ENCODE measurements at places on chromosomes 4 and X. TPM values are rescaled to one million over a fixed set of nuclear protein-coding genes. Genes with fewer than 3 reads are reported as not detected.

DNA sequence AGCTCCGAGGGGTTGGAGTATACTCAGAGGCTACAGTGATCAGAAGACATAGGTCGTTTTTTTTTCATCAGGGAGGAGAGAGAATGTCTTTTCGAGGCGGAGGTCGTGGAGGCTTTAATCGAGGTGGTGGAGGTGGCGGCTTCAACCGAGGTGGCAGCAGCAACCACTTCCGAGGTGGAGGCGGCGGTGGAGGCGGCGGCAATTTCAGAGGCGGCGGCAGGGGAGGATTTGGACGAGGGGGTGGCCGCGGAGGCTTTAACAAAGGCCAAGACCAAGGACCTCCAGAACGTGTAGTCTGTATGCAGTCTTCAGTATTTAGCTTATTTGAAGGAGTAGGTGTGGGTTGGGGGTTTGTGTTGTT is 500 bp downstream of the GAR1 start:
- no peak for DNase-seq

GRCh38 chr4:853416-853781 is 27.5 kb upstream of the CPLX1 start:
- no peak for DNase-seq

DNA sequence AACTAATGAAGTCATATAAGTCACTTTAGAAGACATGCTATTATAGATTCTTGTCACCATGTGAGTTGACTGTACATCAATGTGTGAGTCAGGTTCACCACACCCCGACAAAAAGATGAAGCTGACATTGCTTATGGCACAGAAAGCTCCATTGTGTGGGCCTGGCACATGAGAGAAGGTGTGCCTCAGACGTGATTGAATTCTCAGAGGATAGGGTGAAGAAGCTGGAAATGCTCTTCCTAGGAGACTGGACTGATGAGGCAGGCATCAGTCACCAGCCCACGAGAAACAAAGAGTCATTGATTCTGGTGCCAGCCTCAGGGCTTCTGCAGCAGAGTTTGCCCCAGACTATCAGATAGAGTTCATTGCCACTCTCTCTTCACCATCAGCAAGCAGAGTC is 35.9 kb upstream of the LRAT start:
- no peak for DNase-seq

GRCh38 chrX:114532111-114532805 is 51.6 kb upstream of the HTR2C start:
- DNase-seq: no peak

DNA sequence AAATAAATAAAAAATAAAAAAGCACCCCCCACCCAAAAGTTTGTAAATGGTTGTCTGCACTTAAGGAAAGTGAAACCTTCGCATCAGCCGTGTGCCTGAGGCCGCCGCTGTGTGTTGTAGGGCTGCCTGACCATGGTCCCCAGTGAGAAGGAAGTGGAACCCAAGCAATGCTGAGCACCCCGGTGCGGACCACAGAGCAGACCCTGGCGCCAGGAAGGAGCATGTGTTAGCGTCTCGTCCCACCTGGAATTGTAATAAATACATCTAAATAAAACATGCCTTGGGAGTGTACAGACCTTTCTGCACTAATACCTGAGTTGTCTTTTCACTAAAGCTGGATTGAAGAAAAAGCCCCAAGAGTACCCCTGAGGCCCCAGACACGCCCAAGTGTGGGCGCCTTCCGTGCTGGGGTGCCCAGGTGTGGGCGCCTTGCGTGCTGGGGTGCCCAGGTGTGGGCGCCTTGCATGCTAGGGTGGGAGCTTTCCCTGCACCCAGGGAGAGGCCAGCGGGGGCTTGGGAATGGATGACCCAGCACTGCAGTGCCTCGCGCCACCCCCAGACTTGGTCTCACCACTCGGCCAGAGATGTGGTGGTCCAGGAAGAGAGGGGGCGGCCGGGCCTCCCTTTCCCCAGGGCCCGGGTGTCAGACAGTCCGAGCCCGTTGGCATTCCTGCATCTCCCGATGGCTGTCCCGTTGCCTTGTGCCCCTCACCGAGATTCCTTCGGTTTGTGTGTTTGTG is 33.7 kb downstream of the HTT-AS start:
- DNase-seq: no peak

DNA sequence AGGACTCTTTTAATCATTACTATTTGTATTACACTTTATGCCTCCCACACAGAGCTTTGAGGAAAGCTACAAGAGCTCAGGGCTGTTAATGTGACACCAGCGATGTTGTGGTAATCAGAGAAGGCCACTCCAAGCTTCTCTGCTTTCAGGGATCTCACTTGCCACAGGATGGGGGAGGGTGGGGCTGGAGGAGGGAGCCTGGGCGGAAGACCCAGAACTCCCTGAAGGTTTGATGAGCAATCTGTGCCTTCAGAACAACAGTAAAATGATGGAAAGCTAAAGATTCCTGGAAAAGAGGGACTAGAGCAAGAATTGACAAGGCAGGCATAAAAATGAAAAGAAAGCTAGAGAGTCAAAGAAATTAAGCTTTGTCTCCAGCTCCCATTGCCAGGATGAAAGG is 75.6 kb downstream of the MAML3 start:
- peak; percentile 86 for DNase-seq

GRCh38 chr4:22029803-22030202 is 81.2 kb upstream of the KCNIP4 start:
- no peak for DNase-seq

GRCh38 chr4:27414887-27415731 is 554.5 kb downstream of the STIM2 start:
- no peak for DNase-seq

DNA sequence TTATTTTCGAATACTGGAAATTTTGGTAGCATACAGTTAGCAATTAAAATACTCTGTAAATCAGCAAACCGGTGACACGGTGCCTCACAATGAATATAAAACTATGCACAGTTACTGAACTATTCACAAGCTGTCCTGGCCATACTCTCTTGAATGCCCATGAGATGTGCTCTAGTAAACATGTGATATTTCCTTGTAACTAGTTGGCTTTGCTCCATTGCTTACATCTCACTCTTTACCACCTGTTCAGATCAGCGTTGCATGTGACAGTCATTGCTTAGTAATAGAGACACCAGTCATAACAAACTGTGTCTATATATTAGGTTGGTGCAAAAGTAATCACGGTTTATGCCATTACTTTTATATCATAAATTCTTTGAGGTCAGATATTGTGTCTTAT is 897.9 kb upstream of the FTHL17 start:
- DNase-seq: no peak

- no peak for DNase-seq
These were observed 42.2 kb downstream of the SMIM10L2A start for GRCh38 chrX:135463937-135464336.

GRCh38 chr4:88106205-88106604 is 52.2 kb downstream of the ABCG2 start:
- DNase-seq: no peak

DNA sequence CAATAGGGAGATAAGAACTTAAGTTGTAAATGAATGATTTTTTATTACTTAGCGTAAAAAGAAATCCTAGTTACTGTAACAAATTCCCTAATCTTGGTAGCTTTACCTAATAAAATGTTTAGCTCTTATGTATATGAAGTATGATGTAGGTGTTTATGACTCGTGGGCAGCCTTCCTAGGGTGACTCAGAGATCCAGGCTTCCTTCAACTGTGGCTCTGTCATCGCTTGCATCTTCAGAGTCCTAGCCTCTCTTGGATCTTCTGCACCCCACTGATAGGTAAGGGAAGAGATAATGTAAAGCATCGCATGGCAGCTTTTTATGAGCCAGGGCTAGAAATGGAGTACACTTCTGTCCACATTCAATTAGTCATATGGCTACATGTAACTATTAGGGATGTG is 165.6 kb upstream of the GLRA2 start:
- no peak for DNase-seq

DNA sequence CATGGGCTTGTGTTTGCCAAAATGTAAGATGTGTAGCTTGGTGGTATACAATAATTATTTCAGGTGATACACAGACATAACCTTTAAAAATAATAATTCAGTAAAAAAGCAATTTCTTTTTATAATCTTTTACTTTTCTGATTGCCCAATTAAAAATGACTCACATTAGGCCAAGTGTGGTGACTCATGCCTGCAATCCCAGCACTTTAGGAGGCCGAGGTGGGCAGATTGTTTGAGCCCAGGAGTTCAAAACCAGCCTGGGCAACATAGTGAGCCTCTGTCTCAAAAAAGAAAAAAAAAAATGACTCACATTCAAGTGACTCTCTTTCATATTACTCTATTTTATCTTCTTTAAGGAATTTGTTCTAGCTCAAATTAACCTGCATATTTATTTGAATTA is 449.4 kb upstream of the HTR2C start:
- no peak for DNase-seq

MBTPS2 gene
- total RNA-seq: 13.6 TPM

MAGEA3 gene
- 0.18 TPM for total RNA-seq
